Ascending aorta (tissue), 2 donors: ENCODE measurements at places on chromosomes 4 and X. TPM values are rescaled to one million over a fixed set of nuclear protein-coding genes. Genes with fewer than 3 reads are reported as not detected.

The CFAP299 gene
- not detected for total RNA-seq

The VSIG4 gene
- 157 TPM for total RNA-seq

The MAMLD1 gene
- total RNA-seq: 15.4 TPM

The MGAT4D gene
- not detected for total RNA-seq

The SAGE1 gene
- total RNA-seq: not detected

The EIF2S3 gene
- total RNA-seq: 60.7 TPM

The YY2 gene
- total RNA-seq: not detected

The FGF2 gene
- 20.8 TPM for total RNA-seq

The NEUROG2 gene
- total RNA-seq: not detected

The SPANXN3 gene
- not detected for total RNA-seq

The TMEM154 gene
- 1.4 TPM for total RNA-seq

The IQCM gene
- not detected for total RNA-seq

The HSFX3 gene
- not detected for total RNA-seq

The C4orf46 gene
- 0.75 TPM for total RNA-seq

The CENPC gene
- 5.7 TPM for total RNA-seq

The P2RY4 gene
- 1.3 TPM for total RNA-seq

The ASMT gene
- total RNA-seq: 37.5 TPM

The GAGE13 gene
- not detected for total RNA-seq

The TLR8 gene
- total RNA-seq: 0.53 TPM

The SLC9B1 gene
- not detected for total RNA-seq

The TMEM35A gene
- not detected for total RNA-seq

The PAGE2 gene
- total RNA-seq: not detected

The AMOT gene
- total RNA-seq: 3.9 TPM

The PDCL2 gene
- not detected for total RNA-seq

The ADH4 gene
- total RNA-seq: 0.96 TPM

The PHOX2B gene
- not detected for total RNA-seq

The MAGT1 gene
- 34.5 TPM for total RNA-seq

The PABPC5 gene
- total RNA-seq: 0.75 TPM

The GALNTL6 gene
- not detected for total RNA-seq

The PDGFRA gene
- 58.3 TPM for total RNA-seq

The FRAS1 gene
- total RNA-seq: 0.75 TPM

The NDP gene
- not detected for total RNA-seq

The PRDX4 gene
- 112 TPM for total RNA-seq

The CXCL3 gene
- not detected for total RNA-seq

The HMGN5 gene
- total RNA-seq: not detected

The AREG gene
- 4.0 TPM for total RNA-seq

The SYN1 gene
- total RNA-seq: 5.7 TPM

The TMEM31 gene
- total RNA-seq: not detected

The AVPR2 gene
- 4.8 TPM for total RNA-seq

The FATE1 gene
- not detected for total RNA-seq

The PFKFB1 gene
- total RNA-seq: not detected

The AP1S2 gene
- total RNA-seq: 99.3 TPM

The OTC gene
- total RNA-seq: 0.32 TPM

The CCDC110 gene
- total RNA-seq: not detected

The NR0B1 gene
- total RNA-seq: 0.21 TPM

The MAGEA2B gene
- total RNA-seq: not detected

The PTTG2 gene
- total RNA-seq: not detected

The TMSB15A gene
- not detected for total RNA-seq

The PTCHD1 gene
- total RNA-seq: 2.8 TPM

The UCP1 gene
- total RNA-seq: not detected

The MXD4 gene
- total RNA-seq: 83.2 TPM

The ZNF157 gene
- total RNA-seq: not detected

The FAM184B gene
- not detected for total RNA-seq

The SRP72 gene
- 89.4 TPM for total RNA-seq

The NR3C2 gene
- total RNA-seq: 42.3 TPM

The UGT2B7 gene
- not detected for total RNA-seq

The MAGEA6 gene
- not detected for total RNA-seq

The ADAMTS3 gene
- total RNA-seq: 2.2 TPM

The POF1B gene
- 0.21 TPM for total RNA-seq

The GPAT3 gene
- 1.5 TPM for total RNA-seq
